ENCODE measurements at places on chromosomes 1 and 21.

DNA sequence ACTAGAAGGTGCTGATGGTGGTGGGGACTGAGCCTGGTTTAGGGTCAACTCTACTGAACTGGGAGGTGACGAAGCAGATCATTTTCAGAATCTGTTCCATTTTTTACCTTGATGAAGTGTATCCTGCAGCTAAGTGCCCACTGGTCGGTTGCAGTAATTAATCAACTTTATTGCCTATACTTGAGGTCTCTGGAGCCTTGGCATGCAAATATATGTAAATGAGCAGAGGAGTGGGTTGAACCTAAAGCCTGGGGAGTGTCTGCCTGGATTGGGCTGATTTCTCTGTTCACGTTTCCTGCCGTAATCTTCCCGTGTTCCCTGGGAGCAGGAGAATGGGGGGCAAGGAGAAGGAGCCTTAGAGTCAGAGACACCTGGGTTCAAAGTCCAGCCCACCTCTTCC is 286.8 kb downstream of the PTPRU start:
- no peak overlapping the region for H3K27ac ChIP-seq
- H3K36me3 ChIP-seq, result no peaks in the 10 kb centered on the region
- H3K27me3 ChIP-seq, result peaks cover 81% of the 10 kb centered on the region
- no peak for DNase-seq
- no peaks in the 10 kb centered on the region for H3K4me1 ChIP-seq

- H3K4me1 ChIP-seq, result no peaks in the 10 kb centered on the region
- H3K27ac ChIP-seq, result no peak overlapping the region
- H3K36me3 ChIP-seq, result no peaks in the 10 kb centered on the region
Observed at GRCh38 chr1:28900562-28900961, 13.8 kb upstream of the EPB41 start.

- H3K4me1 ChIP-seq, result no peaks in the 10 kb centered on the region
- H3K36me3 ChIP-seq, result no peaks in the 10 kb centered on the region
- no peak overlapping the region for H3K27ac ChIP-seq
- no peaks in the 10 kb centered on the region for H3K27me3 ChIP-seq
- no peak overlapping the region for H3K4me3 ChIP-seq
- DNase-seq, result no peak
Observed at GRCh38 chr1:94679332-94680038, 137.9 kb upstream of the F3 start.

DNA sequence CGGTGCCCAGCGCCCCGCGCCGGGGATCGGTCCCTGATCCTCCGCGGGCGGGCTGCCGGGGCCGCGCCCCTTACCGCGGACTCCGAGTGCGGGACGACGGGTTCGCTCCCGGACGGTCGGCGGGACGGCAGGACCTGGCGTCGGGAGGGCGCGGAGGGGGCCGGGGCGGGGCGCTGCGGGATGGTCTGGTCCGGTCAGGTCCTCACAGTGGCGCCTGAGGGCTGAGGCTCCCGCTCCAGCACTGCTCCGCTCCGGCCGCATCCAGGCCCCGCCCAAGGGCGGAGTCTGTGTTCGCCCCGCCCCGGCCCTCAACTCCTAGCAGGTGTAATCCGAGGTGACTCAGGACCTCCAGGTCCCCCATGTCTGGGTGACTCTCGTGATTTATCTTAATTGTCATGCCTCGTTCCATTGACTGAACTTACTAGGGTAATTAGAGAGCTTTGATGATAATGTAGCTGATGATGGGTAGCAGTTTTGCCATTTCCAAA is at the start of gene RAB3B:
Gene RAB3B (minus strand): TSS at position 223 of the 488 bp plus-strand sequence. CDS start 13,583 bp downstream, outside the sequence.
- H3K4me3 ChIP-seq, result peak within 1 kb of the TSS; percentile 71
- no peaks in the 10 kb centered on the region for H3K27me3 ChIP-seq
- peaks cover 4% of the 10 kb centered on the region for H3K4me1 ChIP-seq
- H3K36me3 ChIP-seq, result no peaks in the 10 kb centered on the region

- no peaks in the 10 kb centered on the region for H3K36me3 ChIP-seq
- no peak overlapping the region for H3K4me3 ChIP-seq
- DNase-seq, result no peak
- H3K27ac ChIP-seq, result no peak overlapping the region
Observed at GRCh38 chr21:45003331-45004058, 63.7 kb downstream of the SLX9 start.

DNA sequence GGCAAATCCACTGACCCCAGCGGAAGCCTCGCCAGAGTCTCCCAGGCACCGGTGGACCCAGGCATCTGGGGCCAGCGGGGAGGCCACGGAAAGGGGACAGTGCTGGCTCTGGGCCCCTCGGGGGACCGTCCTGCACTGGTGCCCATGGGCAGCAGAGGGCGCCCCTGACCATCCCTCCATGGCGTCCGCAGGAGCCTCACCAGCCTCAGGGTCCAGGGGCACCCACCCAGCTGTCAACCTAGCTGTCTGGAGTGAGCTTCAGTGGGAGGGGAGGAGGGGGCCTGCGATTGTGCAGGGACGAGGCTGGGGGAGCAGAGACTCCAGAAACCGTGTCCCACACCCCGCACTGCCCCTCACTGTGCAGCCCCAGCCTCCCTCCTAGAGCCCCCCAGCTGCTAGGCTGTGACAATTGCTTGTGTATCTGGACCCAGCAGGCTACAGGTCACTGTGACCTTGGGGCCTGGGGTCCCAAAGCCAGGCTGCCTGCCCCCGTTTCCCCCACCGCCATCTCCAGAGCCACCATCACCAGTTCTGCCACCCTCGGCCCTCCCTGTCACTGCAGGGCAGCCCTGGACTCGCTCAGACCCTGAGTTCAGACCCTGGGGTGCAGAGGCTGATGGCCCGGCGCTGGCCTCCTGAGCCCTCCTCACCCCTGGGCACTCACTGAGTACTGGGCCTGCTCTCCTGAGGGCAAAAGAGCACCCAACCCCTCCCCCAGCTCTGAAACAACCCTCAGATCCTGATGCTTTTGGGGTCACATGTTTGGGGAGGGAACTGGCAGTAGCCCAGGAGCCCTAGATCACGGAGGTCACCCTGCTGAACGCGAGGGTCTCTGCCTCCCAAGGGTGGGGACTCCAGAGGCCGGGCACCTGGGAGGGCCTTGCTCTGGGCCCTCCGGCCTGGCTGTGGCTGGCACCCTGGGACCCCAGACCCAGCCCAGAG is 10.6 kb upstream of the COL6A1 start:
- H3K27me3 ChIP-seq, result peaks cover 78% of the 10 kb centered on the region
- H3K4me1 ChIP-seq, result peaks cover 6% of the 10 kb centered on the region
- H3K4me3 ChIP-seq, result no peak overlapping the region
- DNase-seq, result peak; percentile 33
- no peak overlapping the region for H3K27ac ChIP-seq
- no peaks in the 10 kb centered on the region for H3K36me3 ChIP-seq

- DNase-seq, result no peak
- H3K4me1 ChIP-seq, result no peaks in the 10 kb centered on the region
- H3K36me3 ChIP-seq, result no peaks in the 10 kb centered on the region
- H3K27me3 ChIP-seq, result no peaks in the 10 kb centered on the region
- no peak overlapping the region for H3K27ac ChIP-seq
Observed at GRCh38 chr1:38332649-38333310, 286.2 kb upstream of the POU3F1 start.

All from MM.1S (cell line).